NCI-H2107 (cell line): ENCODE measurements at places on chromosomes 1 and 21.

DNA sequence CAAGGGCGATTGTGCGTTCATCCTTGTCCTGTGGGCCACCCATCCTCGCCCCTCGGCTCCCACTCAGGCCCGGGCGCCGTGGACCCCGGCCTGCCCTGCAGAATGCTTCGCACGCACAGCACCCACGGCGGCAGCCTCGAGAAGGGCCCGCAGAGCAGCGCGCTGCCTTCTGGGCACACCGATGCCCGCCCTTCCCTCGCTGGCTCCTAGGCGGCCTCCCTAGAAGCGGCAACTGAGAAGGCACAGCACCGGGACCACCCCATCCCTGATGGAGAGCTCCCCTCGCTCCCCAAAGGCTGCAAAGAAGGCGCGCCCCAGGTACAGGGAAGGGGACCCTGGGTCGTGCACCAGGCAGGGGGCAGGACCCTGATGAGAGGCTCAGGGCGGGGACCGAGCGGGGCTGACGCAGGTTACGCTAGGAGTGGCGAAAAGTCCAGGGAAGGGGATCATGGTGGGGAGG lies 971 bp downstream of the CAPZB start:
- no peak for DNase-seq

- DNase-seq, result peak; percentile 46
These were observed 8.2 kb upstream of the SMCP start for GRCh38 chr1:152869808-152870419.

- no peak for DNase-seq
These were observed 39.9 kb downstream of the SERBP1 start for GRCh38 chr1:67390041-67390887.

GRCh38 chr21:38495242-38495641 lies 3.0 kb downstream of the ERG start:
- no peak for DNase-seq

GRCh38 chr1:77342745-77343144 lies 60.9 kb downstream of the AK5 start:
- no peak for DNase-seq

- no peak for DNase-seq
These were observed 45.2 kb upstream of the DMBX1 start for GRCh38 chr1:46444466-46444865.

- DNase-seq, result no peak
These were observed 273.7 kb upstream of the C1orf174 start for GRCh38 chr1:4173731-4174130.

- peak; percentile 22 for DNase-seq
These were observed 95.3 kb downstream of the FOXD2 start for GRCh38 chr1:47532921-47533792.

DNA sequence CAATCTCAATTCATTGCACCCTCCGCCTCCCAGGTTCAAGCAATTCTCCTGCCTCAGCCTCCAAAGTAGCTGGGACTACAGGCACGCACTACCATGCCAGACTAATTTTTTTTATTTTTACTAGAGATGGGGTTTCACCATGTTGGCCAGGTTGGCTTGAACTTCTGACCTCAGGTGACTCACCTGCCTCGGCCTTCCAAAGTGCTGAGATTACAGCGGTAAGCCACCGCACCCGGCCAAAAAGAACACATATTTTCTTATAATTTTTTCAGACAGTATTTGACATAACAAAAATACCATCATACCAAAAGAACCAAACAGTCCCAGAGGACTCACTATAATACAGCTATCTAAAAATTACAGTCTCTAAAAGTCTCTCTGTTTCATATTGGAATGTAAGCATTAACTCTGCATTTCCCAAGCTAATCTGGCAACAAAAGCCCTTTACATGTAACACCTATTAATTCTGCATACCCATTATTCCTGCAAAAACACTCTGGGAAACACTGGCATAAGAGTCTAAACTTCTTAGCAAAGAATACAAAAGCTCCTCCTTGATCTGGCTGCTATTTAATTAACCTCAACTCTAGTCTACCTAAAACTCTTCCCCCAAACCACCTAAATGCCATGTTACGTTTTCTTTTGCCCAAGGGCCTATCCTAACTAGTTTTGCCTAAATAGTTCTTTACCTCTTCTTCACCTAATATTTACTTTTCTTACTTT lies 26.9 kb downstream of the WDR26 start:
- no peak for DNase-seq

DNA sequence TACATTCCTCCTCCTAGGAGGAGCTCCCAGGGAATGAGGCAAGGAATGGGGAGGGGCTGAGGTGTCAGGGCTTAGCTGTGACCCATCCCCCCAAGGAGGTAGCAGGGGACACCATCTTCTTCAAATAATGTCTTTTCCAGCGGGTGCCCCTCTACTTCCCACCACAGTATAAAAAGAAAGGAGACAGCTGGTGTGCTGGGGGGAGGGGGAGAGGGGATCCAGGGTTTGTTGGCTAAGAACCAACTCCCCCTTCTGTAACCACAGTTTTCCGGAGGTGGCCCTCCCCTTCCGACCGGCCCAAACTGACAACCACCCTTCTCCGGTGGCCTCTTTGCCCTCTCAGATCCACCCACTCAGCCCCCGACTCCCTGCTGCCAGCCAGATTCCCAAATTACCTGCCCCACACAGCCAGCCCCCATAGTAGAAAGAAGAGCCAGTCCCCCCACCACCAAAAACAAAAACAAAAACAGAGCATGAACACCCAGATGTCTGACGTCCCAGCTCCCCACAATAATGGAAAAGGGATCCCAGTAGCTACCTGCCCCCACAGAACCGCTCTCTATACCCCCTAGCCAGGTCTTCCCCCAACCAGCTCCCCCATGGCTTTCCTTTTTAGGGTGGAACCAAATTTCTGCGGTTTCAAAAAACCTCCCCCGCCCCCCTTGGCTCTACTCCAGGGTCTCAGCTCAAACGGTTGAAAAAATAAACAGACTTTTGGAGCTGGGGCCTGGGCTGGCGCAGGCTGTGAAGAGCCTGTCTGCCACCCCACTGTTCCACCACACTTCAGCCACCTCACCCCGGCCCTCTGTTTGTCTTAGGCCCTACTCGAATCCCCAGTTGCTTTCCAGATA lies 2.1 kb downstream of the ARHGEF2 start:
- peak; percentile 73 for DNase-seq

- DNase-seq, result peak; percentile 53
These were observed at the start of gene TMEM63A for GRCh38 chr1:225881959-225882693. Gene TMEM63A, minus strand, starts transcription at chr1:225882380. Its CDS starts 4,800 bp downstream, at chr1:225877580.

DNA sequence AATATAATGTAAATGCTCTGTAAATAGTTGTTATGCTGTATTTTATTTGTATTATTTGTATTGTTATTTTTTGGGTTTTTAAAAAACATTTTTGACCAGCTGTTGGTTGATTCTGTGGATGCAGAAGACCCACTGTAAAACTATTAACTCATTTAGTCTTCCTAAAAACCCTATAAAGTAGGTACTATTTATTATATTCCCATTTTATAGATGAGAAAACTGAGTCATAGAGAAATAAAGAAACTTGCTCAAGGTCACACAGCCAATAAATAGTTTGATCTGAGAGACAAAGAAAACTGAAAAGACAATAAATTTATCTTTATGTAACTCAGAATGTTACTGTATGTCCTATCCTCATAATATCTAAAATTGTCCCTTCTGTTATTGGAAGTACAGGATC lies 1.2 kb upstream of the MAP3K21 start:
- no peak for DNase-seq

DNA sequence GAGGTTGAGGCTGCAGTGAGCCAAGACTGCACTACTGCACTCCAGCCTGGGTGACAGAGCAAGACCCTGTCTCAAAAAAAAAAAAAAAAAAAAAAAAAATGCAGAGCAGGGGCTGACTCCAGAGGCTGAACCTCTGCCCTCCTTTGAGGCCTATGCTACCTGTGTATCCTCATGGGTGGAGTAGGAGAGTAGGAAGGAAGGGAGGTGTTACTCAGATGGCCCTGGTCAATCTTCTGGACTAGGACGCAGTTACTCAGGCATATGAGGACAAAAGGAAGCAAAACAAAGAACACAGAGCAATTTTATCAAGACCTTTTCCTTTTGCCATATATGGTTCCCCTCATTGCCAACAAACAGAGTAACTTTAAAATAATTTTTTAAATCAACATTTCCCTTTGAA lies 35.2 kb downstream of the TGFBR3 start:
- DNase-seq, result no peak

DNA sequence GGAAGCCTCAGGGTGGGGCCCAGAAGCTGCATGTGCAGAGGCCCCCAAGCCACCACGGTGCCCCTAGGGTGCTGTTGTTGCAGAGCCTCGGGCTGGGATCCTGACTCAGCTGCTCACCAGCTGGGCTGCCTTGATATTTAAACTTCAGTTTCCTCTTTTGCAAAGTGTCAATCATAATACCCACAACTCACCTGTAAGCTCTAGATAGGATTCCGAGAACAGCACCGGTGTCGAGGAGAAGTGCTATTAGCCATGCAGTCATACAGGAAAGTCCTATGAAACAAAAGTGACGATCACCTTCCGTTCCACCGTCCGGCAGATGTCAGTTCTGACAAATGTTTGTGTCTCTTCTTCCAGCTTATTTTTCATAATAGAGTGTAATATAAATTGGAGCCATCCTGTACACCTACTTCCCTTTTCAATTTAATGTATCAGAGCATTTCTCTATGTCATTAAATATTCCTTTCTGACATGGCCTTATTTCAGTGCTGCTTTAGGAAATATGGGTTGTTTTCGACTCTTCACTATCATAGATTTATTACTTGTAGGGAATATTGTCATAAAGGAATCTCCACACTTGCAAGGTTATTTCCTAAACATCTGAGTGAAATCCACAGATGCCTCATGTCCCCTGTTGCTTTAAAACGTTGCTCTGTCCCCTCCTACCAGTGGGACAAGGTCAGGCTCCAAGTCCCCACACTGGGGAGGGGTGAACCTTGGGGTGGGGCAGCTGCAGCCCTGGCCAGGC lies 100.8 kb downstream of the SIK1 start:
- DNase-seq, result no peak

DNA sequence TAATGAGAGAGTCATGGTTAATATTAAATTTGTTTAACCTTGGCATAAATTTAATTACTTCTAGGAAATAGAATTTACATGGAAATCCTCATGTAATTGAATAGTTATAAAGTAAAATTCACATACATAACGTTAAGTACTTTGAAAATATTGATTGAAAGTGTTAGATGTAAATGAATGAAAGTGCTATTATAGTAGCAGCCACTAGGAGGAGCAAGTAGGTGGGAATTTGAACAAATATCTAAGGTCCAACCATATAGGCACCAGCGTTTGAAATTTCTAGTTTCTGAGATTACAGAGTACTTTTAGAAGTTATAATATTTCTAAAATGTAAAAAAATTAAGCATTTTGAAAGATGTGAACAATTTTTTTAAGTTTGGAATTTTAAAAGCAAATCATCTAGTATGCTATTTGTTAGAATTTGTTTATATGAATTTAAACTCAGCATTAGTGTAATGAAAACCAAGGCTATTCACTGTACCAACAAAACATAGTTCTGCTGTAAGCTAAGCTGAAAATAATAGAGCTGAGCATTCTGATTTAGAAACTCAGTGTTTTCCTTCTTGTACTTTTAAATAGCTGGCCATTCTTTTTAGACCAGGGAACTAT lies 3.3 kb downstream of the B3GALT2 start:
- DNase-seq, result peak; percentile 17

DNA sequence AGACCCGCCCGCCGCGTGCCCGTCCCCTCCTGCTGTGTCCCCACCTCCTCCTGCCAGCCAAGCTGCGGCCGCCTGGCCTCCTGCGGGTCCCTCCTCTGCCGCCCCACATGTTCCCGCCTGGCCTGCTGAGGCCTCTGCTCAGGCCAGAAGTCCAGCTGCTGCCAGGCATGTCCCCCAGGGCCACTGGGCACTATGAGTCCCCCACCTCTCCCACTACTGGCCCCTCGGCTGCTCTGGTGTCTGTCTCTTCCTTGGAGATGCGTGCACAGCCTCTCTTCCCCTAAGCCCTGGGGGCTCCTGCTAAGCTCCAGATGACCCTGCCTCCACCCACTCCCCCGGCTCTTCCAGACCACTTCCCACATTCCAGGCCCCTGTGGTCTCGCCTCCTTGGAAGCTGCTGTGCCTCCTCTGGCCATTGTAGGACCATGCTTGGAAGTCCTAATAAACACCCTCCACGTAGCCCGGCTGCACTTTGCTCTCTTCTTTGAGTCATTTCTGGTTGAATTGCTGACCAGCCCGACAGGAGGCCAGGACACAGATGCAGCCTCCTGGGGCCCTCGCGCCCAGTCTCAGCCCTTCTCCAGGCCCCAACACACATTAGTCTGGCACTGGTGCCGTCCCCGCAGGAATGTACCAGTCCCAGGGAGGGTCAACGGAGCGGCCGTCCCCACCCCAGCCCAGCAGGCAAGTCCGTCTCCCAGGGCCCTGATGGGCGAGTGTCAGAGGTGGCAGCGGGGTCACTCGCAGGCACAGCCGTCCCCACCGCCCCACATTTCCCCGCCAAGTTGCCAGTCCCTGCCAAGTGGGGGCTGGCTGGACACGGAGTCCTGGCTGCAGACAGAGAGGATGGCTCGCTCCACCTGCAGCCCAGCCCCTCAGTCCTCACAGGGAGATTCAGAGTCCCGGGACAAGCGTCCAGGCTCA lies 1.1 kb downstream of the KRTAP10-12 start:
- no peak for DNase-seq
